T-helper 2 cell (primary cell): ENCODE measurements at places on chromosomes 12 and 14.
A peak's percentile ranks its signal among the peaks of the same experiment; 100 is the strongest.

- no peak for DNase-seq
These were observed 229.4 kb downstream of the CNTN1 start for GRCh38 chr12:40921563-40922163.

- DNase-seq = no peak
These were observed 381.9 kb upstream of the RGS6 start for GRCh38 chr14:71550367-71550766.

DNA sequence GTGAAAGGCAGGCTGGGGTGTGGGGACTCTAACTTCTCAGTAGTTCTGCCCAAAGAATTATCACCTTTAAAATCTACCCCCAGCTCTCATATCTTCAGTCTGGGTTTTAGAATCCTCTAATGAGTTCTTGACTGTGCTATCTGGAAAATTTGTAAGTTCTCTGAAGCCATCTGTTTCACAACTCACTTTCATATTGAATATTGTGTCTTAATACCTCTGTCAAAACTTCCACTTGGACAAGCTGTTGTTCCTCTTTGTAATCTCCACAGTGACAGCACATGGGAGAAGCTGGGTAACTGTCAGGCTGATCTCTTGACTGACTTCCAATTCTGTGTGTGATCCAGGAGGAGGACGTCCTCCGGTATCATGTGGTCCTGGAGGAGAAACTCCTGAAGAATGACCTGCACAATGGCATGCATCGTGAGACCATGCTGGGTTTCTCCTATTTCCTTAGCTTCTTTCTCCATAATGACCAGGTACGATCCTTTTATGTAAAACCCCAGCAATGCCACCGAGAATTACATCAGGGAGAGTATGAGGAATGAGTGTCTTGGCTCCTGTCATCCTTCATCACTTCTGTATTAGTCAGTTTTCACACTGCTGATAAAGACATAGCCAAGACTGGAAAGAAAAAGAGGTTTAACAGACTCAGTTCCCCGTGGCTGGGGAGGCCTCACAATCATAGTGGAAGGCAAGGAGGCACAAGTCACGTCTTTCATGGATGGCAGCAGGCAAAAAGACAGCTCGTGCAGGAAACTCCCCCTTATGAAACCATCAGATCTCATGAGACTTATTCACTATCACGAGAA lies 111.9 kb downstream of the STAB2 start:
- DNase-seq = no peak

DNA sequence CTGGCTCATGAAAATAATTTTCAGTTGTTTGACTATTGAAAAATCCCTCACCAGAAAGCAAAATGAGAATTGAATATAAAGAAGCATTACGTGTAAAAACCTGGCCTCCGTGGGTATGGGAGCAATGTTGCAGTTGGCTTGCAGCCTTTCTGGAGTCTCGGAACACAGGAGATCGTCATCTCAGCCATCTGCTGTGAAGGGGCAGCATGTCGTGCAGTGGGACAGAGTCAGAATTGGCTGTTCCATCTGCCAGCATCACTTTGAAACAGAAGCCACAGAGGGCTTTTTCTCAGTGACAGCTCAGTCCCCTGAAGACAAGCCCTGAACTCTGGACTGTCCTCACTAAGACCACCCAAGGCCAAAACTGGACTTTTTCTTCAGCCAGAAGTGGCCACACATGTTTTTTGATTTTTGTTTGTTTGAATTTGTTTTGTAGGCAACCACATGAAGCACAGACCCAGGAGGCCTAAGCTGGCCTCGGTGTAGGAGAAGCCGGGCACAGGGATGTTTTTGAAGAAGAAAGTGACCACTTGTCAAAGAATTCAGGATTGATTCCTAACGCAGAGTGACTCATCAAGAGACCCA lies 170.8 kb upstream of the DYRK2 start:
- no peak for DNase-seq

GRCh38 chr12:9740106-9740750 lies 7.3 kb upstream of the CLECL1 start:
- no peak for DNase-seq

- DNase-seq = peak; percentile 3
These were observed 508 bp upstream of the KCNH5 start for GRCh38 chr14:63045612-63046320.

DNA sequence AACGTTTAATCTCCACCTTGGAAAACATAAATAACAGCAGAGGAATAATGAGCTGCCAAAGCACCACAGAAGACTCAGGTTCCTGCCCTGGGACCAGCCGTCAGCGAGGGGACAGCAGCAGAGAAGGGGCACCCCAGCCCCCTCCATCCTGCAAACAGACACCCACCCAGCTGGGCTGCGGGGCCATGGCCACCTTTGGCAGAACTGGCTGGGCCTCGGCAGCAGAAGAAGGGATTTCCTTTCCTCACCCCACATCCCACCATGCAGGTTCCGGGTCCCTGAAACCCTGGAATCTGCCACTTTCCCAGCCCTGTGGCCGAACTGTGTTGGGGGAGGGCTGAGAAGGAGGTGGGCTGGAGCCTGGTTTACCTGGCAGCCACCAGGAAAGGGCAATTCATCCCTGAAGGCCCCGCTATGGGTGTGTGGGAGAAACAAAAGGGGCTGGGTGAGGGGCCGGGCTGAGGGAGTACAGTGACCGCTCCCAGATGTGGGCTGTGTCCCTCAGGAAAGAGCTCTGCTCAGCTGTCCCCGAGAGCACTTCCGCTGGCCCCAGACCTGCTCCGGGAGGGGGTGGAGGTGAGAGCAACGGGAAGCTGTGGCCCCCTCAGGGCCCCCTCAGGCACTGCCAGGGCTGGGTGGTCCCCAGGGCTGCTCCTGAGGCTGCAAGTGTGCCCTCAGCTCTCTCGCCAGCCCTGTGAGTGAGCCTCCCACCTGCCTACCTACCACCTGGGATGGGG lies 3.8 kb downstream of the PGF start:
- no peak for DNase-seq

GRCh38 chr12:69866698-69867097 lies 41.7 kb downstream of the MYRFL start:
- no peak for DNase-seq

- no peak for DNase-seq
These were observed 11.5 kb upstream of the C14orf132 start for GRCh38 chr14:96027431-96028355.

DNA sequence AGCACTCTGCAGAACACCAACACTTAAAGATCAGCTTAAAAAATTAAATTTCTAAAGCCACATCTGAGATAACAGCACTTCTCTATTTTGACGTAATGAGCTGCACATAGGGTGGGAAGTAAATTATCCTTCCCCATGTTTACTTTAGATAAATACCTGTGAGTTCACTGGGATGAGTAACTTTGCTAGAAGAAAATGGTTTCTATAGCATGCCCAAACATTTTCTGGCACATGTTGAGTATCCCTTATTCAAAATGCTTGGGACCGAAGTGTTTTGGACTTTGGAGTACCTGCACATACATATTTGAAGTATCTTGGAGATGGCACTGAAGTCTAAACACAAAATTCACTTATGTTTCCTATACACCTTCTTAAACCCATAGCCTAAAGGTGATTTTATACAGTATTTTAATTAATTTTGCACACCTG lies 6.6 kb downstream of the SLC38A2 start:
- DNase-seq = no peak

- no peak for DNase-seq
These were observed 19.4 kb downstream of the FUT8 start for GRCh38 chr14:65431951-65432350.

GRCh38 chr14:65370801-65371248 lies 41.7 kb upstream of the FUT8 start:
- no peak for DNase-seq

- no peak for DNase-seq
These were observed 294.2 kb downstream of the MED13L start for GRCh38 chr12:115983226-115983798.

DNA sequence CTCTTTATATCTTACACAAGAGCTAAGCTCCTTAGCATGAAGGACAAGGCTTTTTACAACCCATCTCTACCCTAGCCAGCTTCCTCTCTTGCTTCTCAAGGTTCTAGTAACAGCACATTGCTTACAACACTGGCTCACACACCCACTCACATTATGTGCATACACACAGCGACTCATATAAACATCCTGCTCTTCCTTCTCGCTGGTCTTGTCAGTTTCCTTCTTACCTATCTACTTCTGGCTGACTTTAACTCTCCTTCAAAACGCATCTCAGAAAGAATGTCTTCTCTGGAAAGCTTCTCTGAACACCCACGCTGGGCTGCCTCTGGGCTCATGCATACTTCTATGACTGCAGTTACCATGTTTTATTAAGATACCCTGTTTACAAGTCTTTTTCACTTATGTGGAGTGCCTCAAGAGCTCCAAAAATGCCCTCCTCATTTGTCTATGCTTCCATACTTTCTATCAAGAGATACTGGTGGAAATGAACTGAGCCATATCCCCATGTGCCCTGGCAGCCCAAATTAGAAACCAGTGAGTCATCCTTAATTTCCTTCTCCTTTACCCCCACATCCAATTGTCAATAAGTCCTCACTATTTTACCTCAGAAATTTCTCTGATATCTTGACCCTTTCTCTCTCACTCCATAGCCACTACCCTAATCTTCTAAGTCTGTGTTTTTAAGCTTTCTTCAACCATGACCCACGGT lies 126.9 kb upstream of the KRAS start:
- DNase-seq = peak; percentile 7

- no peak for DNase-seq
These were observed 83.5 kb downstream of the PAPOLA start for GRCh38 chr14:96585672-96586013.

DNA sequence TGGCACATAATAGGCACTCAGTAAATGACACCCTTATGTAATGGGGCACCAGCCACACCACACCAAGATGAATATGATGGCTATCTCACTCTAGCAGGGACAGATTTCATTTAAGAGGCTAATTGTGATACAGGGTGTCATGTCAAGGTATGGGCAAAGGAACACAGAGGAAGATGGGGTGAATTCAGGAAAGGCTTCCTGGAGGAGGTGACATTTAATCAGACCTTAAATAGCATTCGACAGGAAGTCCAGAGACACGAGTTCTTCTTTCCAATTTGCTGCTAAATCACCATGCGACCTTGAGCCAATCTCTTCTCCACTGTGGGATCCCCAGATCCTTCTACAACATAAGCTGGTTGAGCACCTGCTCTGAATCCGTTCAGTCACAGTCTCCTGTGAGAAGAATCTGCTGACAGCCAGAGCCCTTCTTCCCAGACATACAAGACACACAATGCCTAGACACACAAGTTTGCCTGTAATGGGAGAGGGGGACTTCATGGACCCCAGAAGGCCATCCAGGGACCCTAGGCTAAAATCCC lies 1.5 kb upstream of the DTX1 start:
- DNase-seq = no peak

- DNase-seq = peak; percentile 21
These were observed 70.1 kb downstream of the PHETA1 start for GRCh38 chr12:111298582-111299436.

GRCh38 chr14:41805633-41806032 lies 199.0 kb downstream of the LRFN5 start:
- DNase-seq = no peak

DNA sequence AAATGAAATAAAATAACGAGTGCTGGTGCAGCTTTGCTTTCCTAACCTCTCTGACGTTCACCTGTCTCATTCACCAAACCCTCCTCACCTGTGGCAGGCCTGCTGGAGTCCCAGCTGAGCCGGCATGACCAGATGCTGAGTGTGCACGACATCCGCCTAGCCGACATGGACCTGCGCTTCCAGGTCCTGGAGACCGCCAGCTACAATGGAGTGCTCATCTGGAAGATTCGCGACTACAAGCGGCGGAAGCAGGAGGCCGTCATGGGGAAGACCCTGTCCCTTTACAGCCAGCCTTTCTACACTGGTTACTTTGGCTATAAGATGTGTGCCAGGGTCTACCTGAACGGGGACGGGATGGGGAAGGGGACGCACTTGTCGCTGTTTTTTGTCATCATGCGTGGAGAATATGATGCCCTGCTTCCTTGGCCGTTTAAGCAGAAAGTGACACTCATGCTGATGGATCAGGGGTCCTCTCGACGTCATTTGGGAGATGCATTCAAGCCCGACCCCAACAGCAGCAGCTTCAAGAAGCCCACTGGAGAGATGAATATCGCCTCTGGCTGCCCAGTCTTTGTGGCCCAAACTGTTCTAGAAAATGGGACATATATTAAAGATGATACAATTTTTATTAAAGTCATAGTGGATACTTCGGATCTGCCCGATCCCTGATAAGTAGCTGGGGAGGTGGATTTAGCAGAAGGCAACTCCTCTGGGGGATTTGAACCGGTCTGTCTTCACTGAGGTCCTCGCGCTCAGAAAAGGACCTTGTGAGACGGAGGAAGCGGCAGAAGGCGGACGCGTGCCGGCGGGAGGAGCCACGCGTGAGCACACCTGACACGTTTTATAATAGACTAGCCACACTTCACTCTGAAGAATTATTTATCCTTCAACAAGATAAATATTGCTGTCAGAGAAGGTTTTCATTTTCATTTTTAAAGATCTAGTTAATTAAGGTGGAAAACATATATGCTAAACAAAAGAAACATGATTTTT lies 17.1 kb upstream of the AMN start:
- no peak for DNase-seq

- peak; percentile 46 for DNase-seq
These were observed 42.5 kb downstream of the SMIM41 start for GRCh38 chr12:52121824-52122539.

- DNase-seq = no peak
These were observed 388.5 kb downstream of the PAWR start for GRCh38 chr12:79302162-79302814.

- no peak for DNase-seq
These were observed 367.6 kb upstream of the PRICKLE1 start for GRCh38 chr12:42957136-42957535.
